ENCODE measurements at places on chromosomes 2 and 18.

- DNase-seq: no peak
Observed at GRCh38 chr18:24381126-24381525, 16.5 kb downstream of the OSBPL1A start.

DNA sequence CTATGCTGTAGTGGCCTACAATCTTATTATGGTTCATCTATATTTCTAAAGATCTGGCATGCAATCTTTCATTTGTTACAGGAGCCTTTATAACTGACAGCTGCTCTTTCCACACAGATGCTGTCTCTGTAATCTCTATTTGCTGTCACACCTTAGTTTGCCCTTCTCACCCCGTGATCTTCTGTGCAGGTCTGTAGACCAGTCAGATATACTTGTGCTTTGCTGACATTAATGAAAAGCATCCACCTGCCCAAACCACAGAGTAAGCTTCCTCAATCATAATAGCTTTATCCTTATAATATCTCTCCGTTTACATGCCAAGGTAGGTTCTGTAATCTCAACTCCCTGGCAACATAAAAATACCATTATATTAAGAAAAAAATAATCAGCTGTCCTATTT lies 122.4 kb downstream of the GRB14 start:
- no peak for DNase-seq

GRCh38 chr2:196840171-196840570 lies 31.0 kb upstream of the C2orf66 start:
- DNase-seq: no peak

GRCh38 chr2:221203856-221204255 lies 368.2 kb downstream of the EPHA4 start:
- DNase-seq: no peak

- no peak for DNase-seq
Observed at GRCh38 chr2:216108310-216108966, 710 bp upstream of the XRCC5 start.

GRCh38 chr2:233087713-233088112 lies 27.6 kb downstream of the INPP5D start:
- no peak for DNase-seq

DNA sequence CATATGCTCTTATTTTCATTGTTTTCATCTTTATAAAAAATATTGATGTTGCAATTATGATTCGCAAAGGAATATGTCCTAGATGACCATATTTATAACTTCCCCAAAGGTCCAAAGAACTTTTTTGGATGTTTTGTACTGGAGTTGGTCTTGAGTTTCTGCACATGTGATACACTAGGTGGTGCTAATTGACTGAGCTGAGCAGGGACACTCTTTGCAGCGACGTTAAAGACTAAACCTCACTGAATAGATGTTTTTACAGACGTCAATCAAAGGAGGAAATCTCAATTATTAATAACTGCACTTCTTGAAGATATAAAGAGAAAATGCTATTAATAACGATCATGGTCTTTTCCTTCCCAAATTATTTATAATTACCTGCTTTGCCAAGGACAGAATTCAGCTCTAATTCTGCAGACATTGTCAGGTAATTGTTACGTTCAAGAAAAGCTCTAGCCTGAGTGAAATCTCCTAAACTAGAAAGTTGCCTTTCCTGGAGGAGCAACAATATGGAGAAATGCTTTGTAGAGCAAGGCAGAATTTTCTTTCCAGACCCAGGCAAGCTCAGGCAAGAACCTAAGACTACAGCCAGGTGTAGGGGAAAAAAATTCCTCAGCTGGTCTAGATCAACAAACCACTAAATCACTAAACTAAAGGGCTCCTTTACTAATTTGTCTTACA lies 119.3 kb upstream of the RBBP8 start:
- no peak for DNase-seq

DNA sequence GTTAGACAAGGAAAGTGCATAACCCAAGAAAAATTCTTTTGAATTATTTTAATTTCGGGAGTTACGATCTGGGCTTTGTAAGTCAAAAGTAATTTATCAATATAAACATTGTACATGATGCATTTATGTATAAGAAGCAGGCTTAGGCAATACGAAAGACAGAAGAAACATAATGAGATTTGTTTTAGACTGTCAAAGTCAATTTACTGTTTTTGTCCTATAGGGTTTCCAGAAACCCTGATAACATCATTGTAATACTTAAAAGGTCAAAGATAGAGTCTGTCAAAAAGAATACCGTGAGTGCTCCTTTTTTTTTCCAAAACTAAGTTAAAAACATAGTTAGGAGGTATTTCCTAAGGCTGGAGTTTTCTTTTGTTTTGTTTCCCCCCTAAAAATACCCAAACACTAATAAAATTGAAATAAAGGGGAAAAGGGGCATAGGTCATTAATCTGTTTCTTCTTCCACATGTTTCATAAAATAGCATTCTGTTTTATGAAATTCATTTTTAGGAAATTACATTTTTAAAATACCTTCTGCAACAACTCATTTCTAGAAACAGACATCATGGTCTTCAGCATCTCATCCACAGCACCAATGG lies 16.1 kb downstream of the C1D start:
- DNase-seq: no peak

DNA sequence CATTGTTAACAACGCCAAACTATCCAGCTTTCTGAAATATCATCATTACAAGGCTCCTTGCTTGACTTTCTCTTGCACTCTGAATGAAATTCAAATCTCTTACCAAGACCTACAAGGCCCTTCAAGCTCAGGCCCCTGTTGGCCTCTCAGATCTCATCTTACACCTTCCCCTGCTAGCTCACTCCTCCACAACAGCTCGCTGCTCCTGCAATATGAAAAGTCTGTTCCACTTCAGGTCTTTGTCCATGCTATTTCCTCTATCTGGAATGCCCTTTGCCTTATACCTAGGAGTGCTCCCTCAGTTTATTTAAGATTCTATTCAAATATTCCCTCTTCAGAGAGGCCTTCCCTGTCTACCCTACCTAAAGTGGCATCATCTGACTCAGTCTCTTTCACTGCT lies 91.7 kb downstream of the SESTD1 start:
- DNase-seq: no peak

DNA sequence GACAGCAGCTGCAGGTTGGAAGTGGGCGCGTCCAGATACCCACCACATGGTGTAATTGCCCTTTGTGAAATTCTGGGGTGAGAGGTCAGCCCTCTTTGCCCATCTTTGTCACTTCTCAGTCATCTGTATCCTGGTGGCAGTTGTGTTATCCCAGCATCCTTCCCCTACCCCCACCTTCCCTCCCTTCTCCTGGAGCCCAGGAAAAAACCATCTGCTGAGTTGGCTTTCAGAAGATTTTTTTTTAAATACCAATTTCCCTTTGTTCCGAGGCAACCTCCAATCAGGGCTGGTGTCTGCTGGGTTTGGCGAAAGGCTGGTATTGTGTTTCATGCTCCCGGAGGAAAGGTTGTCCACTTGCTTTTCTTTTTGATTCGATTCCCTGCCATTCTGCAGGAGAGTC lies 35.2 kb downstream of the SETBP1 start:
- DNase-seq: no peak

- no peak for DNase-seq
Observed at GRCh38 chr2:234701421-234701820, 204.5 kb upstream of the ARL4C start.

DNA sequence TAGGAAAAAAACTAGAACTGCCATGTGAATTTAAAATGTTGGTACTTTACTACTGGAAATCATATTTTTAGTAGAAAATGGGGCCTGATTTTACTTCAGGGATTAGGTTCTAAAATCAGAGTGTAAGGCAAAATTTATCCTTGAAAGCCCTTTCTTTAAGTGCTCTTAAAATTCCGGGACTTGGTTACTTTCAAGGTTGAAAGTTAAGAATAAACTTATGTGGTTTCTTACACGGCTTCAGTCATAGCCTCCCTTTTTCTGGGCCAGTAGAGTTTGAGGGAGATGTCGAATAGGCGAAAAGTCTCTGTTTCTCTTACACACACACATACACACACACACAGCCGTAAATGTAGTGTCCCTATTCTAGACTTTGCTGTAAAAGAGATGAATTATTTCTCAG lies 13.1 kb downstream of the KCNE4 start:
- no peak for DNase-seq

DNA sequence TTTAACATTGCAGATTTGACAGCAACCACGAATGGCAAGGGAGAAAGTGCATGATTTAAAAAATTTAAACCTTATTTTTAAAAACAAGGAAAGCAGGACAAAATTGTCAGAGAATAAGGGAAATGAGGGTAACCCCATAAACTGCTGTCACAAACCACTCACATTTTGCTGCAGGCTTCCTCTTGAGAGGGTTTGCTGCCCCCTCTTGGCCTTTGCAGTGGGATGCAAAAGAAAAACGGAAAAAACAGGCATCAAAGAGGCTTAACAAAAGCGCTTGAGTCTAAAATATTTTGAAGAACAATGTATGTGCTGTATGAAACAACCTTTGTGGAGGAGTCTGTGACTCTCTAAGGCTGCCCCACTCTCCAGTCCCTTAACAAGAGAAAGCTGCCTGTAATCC lies 91.6 kb downstream of the TMX3 start:
- no peak for DNase-seq

DNA sequence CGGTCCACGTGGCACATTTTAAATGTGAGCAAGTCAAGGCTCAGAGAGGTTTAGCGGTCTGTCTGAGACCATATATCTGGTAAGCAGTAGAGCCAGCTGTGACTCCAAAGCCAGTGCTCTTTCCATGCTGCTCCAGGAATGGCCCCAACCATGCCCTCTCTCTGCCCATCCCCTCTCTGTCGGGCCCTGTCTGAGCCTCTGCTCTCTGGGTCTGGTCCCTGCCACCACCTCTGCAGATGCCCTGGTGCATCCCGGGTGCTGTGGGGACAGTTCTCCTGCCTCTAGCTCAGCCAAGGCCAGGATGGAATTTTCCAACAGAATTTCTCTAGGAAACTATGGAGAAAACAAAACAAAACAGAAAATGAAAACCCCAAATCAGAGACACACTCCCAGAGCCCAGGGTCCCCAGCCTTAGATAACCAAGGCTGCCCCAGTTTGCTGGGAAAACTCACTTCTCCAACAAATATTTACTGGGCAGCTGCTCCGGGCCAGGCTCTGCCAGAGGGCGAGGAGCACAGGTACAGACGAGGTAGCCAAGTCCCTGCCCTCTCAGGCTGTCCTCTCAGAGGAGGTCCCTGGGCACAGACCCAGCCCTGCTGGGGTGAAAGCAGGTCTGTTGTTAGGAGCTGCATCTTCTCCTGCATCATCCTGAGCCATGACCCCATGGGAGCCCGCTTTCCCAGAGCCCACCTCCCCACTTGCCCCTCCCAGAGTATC lies 9.2 kb downstream of the ADRA2B start:
- DNase-seq: no peak

DNA sequence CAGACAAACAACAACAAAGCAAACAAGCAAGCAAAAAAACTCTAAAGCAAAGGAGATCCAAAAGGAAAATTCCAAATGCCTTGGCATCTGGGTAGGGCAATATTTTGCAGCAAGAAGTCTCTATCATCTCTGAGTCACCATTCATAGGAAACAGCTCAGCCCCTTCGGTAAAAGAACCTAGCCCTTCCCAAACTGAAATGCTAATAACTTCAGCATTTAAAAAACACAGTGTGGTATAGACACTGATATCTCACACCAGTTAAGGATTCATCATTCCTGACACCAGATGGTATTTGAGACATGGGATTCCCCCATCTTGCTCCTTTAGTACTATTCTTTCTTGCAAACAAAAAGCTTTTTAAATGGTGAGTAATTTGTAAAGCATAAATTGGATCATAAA lies 491.8 kb downstream of the TXNL1 start:
- no peak for DNase-seq

DNA sequence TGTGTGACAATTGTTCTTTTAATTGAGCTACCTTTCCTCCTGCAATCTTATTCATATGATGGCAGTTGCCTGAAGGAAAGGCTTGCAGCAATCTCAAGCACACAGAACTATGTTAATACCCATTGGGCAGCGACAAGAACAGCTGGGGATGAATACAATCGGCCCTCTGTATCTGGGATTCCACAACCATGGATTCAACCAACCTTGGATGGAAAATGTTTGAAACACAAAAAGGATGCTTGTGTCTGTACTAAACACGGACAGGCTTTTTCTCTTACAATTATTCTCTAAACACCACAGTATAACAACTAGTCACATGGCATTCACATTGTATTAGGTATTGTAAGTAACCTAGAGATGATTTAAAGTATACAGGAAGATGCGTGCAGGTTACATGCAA lies 256.1 kb upstream of the SIX2 start:
- no peak for DNase-seq

GRCh38 chr2:6113786-6114185 lies 421.6 kb downstream of the SOX11 start:
- no peak for DNase-seq

DNA sequence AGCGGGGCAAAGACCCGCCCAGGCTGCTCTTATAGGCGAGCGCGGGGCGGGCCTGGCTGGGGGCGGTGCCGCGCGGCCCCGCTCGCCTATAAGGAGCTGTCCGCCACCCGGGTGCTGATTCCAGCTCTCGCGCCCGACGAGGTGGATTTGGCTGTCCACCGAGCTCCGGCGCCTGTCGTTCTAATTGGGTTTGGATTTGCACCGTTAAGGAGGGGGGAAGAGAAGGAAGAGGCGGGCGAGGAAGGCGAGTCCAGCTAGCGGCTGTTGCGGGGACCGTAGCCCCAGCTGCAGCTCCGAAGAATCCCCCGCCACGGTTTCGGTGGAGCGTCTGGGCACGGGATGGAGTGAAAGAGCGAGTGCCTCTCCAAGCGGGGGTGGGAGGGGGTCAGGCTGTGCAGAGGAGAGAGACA lies at the start of gene CNTNAP5:
TSS of gene CNTNAP5 (plus strand) at position 117 of the 410 bp plus-strand sequence. CDS start 364 bp downstream, outside the sequence.
- no peak for DNase-seq

DNA sequence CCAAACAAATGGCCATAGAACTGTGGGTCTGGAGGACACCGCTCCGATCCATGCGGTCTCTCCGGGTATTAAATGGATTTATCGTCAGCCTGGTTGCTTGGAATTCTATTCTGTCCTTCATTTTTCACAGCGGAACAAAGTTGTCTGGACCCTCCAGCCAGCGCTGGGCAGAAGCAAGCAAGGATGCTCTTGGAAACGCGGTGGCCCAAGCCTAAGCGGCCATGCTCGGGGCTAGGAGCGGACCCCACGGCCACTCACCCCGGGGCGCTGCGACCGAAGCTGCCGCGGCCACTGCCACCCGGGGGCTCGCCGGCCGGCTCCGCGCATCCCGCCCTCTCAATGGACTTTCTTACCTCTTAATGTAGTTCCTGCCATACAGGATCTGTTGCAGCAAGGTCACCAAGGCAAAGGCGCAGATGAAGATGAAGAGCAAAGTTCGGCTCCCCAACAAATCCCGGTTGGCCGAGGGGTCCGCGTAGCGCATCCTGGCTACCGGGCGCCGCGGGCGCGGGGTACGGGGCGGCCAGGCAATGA lies 761 bp downstream of the ST8SIA5 start:
- DNase-seq: no peak

- no peak for DNase-seq
Observed at GRCh38 chr2:215951558-215951957, 61.8 kb downstream of the MREG start.
